H1 (cell line): ENCODE measurements at places on chromosomes 3 and 15.

- DNase-seq = no peak
Measured at GRCh38 chr15:40543631-40544294, 21.1 kb downstream of the CCDC32 start.

GRCh38 chr15:59185725-59186124 is 20.9 kb upstream of the LDHAL6B start:
- no peak for DNase-seq

- DNase-seq = no peak
Measured at GRCh38 chr15:36642311-36642710, 62.9 kb downstream of the CDIN1 start.

- DNase-seq = no peak
Measured at GRCh38 chr3:196967412-196968232, 1.0 kb downstream of the PIGZ start.

DNA sequence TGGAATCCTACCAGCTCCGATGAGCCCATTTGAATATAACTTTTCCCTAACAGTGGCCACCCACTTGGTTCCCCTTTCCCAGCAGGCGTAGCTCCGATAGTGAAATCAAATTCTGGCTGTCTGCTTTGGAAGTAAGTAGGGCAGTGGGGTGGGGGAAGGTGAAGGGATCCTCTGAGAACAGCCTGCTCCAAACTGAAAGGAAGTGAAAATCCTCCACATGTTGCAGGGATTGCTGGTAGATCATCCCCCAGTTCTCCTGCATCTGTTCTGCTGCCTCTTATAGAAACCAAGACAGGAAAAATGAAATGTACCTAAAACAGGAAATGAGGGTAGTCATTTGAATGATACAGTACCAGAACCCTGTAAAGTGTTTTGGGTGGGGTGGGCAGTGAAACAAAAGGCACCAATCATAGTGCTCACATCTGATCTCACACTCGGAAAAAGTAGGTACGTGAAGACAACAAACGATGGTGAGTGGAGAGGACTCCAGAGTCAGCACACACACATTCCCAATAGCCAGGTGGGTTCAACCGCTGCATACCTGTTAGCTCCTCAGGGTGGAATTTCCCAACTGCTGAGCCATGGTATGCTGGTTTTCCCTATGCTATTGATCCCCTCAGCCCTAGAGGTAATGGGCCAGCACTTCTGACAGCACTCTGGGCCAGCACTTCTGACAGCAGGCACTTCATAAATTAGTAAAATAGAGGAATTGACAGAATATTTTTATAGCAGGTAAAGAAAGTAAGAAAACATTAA is 304.9 kb upstream of the ADAMTS9 start:
- peak; percentile 7 for DNase-seq

- DNase-seq = no peak
Measured at GRCh38 chr3:167166594-167167253, 213.4 kb downstream of the ZBBX start.

GRCh38 chr3:107384907-107385306 is 7.7 kb downstream of the CCDC54 start:
- no peak for DNase-seq

DNA sequence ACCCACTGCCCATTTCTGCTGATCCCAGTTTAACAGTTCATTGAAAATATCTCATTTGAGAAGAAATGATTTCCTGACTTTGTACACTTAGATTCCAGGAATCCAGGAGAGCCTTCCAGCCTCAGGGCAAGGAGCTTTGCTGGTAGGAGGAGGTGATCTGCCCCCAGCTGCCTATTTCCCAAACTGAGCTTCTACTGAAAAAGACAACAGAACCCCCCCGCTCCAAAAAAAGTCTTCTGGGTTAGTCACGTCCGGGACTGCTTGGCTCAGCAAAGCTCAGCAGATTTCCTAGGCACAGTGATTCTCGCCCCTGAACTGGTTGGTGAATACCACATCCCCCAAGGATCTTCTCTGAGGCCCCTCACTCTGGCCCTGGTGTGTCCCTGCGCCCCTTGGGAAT is 13.1 kb downstream of the SLC6A6 start:
- no peak for DNase-seq

- peak; percentile 54 for DNase-seq
Measured at GRCh38 chr3:128607710-128608048, 42.9 kb downstream of the RPN1 start.

DNA sequence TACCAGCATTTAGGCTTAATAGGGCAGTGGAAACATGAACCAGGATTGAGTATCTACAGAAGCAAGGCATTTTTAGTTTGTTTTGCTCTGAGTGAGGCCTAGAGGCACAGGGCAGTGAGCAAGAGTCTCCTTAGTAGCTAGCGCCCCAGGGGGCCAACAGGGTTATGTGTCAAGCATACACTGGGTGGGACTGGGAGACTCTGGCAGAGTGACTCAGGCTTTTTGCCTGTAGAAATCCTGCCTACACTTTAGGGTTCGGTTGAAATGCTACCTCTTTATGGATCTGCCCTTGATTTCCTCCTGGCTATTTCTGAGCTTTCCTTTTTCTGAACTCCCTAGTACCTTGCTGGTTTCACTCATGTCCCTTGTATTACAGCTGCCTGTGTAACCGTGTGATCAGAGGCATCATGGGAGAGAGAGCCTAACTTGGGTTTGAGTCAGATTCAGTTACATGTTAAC is 72.2 kb downstream of the TOP2B start:
- DNase-seq = no peak

GRCh38 chr3:53161450-53161819 is 426 bp downstream of the PRKCD start:
- DNase-seq = no peak

- no peak for DNase-seq
Measured at GRCh38 chr3:65170390-65171042, 482.7 kb upstream of the ADAMTS9 start.

DNA sequence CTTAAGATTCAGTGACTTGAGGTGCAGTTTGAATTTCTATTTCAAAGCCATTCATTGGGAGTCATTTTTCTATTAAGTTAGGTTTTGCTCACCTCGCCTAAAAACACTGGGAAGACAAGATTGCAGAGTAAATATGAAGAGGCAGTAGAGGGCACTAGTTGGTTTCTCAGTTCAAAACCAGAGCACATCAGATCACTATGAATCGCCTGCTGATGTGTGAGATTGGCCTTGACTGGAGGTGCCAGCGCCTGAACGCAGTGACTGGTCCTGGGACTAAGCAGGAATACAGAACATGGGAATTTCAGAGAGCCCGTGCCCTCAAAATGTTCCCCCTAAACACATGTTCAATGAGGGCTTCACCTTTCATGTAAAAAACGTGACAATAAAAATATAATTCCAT is 229.0 kb downstream of the ITPR1 start:
- DNase-seq = no peak

- DNase-seq = no peak
Measured at GRCh38 chr15:78509726-78510312, 2.4 kb downstream of the HYKK start.

- no peak for DNase-seq
Measured at GRCh38 chr15:99090938-99091337, 13.9 kb upstream of the SYNM start.

DNA sequence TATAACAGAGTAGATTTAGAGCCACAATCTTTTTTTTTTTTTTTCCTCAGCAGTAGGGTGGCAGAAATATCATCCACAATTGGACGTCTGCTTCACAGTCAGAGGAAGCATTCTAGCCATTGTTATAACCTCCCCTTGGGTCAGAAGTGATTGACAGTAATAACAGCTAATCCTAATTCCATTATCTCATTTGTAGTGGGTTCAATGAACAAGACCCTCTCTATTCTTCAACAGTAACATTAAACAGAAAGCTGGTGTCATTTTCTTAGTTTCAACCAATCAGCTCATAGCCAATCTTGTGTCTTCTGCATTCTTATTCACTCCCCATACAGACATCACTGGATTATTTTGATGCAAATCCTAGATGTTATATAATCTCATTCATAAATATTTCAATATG is 44.6 kb downstream of the QTRT2 start:
- no peak for DNase-seq

DNA sequence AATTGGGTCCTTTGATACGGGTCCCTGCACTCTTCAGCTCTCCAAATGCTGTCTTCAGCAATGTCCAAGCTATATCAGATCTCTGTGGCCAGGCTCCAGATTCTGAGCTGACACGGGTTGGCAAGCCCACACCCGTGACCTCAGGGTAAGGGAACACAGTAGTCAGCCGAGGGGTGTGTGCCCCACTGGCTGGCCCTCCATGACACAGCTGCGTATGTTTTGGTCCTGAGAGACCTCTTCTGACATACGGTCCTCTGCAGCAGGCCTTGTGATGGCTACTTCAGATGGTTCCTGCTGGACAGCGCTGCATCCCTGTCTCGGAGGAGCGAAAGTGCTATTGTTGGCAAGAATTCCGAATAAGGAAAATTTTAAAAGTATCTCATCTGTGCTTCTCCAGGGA is 85.2 kb upstream of the ADAMTS17 start:
- no peak for DNase-seq

- no peak for DNase-seq
Measured at GRCh38 chr3:169509780-169510692, 153.5 kb downstream of the MECOM start.

DNA sequence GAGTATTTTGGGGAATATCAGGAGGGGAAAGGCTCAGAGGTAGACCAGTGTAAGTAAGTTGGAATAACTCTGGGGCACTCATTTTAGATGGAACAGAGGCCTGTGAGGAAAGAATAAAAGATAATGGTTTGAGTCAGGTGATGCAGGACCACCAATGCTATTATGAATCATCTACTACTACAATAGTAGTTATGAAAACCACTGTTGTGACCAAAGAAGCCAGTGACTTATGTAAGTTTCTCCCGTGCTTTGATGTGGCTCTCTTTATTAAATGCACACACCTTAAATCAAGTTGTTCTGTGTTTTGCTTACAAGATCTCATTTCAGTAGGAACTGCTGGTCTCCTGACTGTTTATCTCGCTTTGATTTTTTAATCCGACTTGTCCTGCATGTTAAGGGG is 13.1 kb upstream of the GUCA1C start:
- DNase-seq = no peak

GRCh38 chr3:110612045-110612444 is 459.6 kb upstream of the NECTIN3 start:
- DNase-seq = no peak

- DNase-seq = no peak
Measured at GRCh38 chr3:133568294-133569014, 5.0 kb upstream of the CDV3 start.

- DNase-seq = no peak
Measured at GRCh38 chr15:63041974-63042876, at the start of gene TPM1. TPM1 (plus strand) TSS chr15:63042747; CDS start chr15:63042830, 83 bp downstream.

GRCh38 chr3:55858302-55858701 is 371.2 kb upstream of the WNT5A start:
- DNase-seq = no peak

- DNase-seq = no peak
Measured at GRCh38 chr3:16174389-16174788, at the start of gene GALNT15. GALNT15 (plus strand) TSS chr3:16174680; CDS start chr3:16175152, 472 bp downstream.

GRCh38 chr3:94303897-94304296 is 241.0 kb downstream of the NSUN3 start:
- no peak for DNase-seq

- DNase-seq = peak; percentile 50
Measured at GRCh38 chr3:124467980-124468902, 262.0 kb upstream of the UMPS start.

DNA sequence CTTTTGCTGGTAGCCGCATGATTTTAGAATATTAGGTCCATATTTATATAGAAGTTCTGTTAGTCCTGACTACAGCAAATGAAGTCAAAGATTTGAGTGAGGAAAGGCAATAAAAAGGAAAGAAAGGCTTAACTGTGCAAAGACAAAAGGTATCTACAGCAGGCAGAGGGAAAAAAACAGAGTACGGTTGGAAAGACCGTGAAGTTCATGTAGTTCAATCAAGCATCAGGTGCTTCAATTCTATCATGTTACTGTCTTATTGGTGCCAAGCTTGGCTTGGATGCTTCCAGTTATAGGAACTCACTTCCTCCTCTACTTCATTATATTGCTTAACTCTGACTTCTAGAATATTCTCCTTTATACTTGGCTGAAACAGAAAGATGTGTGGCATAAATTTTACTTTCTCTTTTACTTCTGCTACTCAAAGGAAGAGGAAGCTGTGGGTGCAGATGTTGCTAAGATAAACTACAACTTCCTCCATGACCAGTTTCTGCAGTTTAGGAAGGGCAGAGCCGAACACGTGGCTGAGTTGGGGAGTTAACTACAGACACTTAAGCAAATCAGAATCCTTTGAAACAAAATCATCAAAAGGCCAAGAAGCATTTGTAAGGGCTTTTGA is 72.6 kb upstream of the ZBED2 start:
- DNase-seq = no peak

DNA sequence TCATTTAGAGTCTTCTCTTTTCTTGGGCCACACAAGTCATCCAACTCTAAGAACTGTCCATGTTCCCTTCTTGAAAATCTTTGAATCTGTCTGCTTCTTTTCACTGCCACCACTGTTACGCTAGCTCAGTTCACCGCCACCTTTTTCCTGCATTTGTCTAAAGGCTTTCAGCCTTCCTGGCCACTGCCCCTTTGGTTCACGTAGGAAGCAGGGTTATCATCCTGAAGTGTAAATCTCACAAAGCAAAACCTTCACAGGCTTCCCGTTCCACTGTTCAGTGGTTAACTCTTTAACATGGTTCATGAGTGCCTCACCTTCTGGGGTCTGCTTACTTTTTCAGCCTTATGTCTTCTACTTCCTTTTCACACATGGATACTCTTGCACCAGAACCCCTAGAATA is 26.3 kb upstream of the CCDC39 start:
- DNase-seq = no peak

GRCh38 chr3:42061025-42061712 is 30.0 kb upstream of the TRAK1 start:
- no peak for DNase-seq

DNA sequence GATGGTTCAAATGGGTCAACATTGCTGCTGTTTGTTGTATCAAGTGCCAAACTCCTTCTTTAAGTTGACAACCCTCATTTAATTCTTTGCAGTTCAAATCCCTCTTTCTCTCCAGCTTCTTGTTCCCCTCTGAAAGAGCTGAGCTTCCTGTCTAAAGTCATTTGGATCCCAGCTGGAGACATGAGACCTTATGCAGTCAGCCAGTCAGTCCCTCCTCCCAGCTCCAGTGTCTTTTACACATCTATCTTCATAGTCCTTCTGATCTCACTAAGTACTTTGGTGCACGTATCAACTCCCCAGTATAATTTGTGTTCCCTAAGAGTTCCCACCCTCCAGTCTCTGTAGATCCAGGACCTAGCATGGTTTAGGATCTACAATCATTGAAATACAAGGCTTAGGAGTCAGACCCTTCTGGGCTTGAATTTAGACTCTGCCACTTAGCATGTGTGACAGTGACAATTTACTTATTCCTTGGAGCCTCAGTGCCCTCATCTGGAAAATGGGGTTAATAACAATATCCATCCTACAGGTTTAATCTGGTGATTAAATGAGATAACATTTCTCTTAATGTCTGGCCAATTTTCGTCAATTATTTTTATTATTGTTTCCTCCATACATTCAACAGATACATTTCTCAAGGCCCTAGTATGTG is 102.8 kb upstream of the SEMA6D start:
- no peak for DNase-seq

- DNase-seq = no peak
Measured at GRCh38 chr3:160553827-160554226, 11.5 kb downstream of the KPNA4 start.

- peak; percentile 66 for DNase-seq
Measured at GRCh38 chr15:86231864-86232721, 152.4 kb downstream of the AGBL1 start.

GRCh38 chr3:71601811-71602210 is 18.3 kb upstream of the FOXP1 start:
- DNase-seq = no peak

GRCh38 chr15:53589520-53590057 is 169.9 kb downstream of the WDR72 start:
- DNase-seq = no peak
